GM23248 (cell line): ENCODE measurements at places on chromosomes 11 and 22.
A peak's percentile ranks its signal among the peaks of the same experiment; 100 is the strongest.

GRCh38 chr11:75028724-75029123, 40.0 kb downstream of the NEU3 start:
- no peaks in the 10 kb centered on the region for H3K36me3 ChIP-seq
- H3K27me3 ChIP-seq, result no peaks in the 10 kb centered on the region
- no peak overlapping the region for H3K27ac ChIP-seq
- peaks cover 14% of the 10 kb centered on the region for H3K4me1 ChIP-seq
- no peak for DNase-seq

DNA sequence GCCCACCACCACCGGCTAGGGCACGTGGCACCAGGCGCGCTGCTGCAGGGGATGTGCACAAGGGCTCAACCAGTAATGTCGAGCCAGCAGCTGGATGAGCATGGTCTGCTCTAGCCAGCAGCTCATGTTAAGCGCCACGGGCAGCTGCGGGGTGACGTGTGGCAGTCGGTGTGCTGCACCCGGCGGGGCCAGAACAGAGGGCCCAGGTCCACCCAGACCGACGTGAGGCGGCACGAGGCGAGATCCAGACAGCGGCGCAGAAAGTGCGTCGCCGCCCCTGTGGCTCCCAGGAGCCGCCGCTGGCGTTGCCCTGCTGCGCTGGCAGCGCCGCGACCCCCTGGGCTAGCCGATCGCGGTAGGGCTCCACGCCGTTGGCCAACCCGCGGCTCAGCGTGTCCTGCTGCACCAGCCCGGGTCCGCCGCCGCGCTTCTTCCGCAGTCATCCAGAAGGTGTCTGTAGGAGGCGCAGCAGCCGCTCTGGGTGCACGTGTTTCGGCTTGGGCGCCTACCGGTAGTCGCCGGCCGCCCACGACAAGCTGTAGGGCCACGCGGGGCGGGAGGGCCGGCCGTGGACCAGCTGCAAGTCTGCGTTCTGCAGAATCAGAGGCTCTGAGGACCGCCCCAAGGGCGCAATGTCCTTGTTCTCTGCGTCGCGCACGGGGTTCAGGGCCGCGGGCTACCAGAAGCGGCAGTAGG, 4.6 kb upstream of the GALR3 start:
- peak overlapping the region; percentile 65 for H3K4me3 ChIP-seq
- H3K4me1 ChIP-seq, result 0 out of 2 replicates have a peak, but pooled peaks cover 3% of the 10 kb centered on the region
- no peak overlapping the region for H3K27ac ChIP-seq
- H3K36me3 ChIP-seq, result no peaks in the 10 kb centered on the region

DNA sequence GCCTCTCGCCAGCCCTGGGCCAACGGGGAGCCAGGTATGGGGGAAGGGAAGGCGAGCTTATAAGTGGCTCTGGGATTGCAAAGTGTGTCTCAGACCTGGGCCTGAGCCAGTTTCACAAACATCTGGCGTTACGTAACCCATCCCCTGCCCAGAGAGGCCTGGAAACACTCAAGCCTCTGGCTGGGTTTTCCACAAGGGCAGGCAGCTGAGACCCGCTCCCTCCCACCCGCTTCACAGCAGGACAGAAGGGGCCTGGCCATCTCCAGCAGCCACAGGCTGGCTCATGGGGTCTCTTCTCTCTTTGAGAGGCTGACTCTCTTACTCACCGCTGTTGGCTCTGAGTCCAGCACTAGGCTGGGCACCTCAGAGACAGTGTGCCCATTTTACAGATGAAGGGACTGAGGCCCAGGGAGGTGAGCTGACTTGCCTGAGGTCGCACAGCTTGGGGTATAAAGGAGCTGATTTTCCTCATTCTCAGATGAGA, 44.5 kb downstream of the TRIOBP start:
- no peaks in the 10 kb centered on the region for H3K27me3 ChIP-seq
- peak overlapping the region; percentile 44 for H3K27ac ChIP-seq
- peak; percentile 96 for DNase-seq
- H3K4me3 ChIP-seq, result no peak overlapping the region

DNA sequence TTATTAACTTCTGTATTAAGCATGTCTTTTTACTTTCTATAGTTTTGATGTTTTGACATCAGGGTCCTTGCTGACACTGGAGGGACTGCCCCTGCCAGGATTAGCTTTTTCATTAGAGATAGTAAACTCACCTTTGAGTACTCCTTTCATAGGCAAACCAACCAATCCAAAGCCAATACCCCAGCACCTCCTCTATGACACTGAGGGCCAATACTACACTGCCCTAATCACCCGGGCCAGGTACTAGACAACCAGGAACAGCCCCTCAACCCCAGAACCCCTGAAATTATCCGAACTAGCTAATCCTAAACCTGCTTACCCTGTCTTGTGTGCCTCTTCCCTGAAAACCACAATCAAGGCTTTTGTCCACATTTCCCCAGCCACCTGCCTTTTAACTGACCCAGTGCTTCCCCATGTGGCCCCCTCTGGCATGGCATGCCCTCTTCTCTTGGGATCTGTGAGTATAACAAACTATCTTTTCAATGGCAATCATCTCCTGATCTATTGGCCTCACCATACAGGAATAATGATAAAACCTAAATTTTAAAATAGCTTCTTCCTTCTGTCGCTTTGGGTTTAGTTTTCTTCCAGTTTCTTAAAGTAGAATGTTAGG, 31.2 kb downstream of the RAB6A start:
- peaks cover 24% of the 10 kb centered on the region; the same call in 1 of the 2 replicates for H3K36me3 ChIP-seq
- no peaks in the 10 kb centered on the region for H3K27me3 ChIP-seq
- peaks cover 6% of the 10 kb centered on the region; the same call in 1 of the 2 replicates for H3K4me1 ChIP-seq
- H3K4me3 ChIP-seq, result no peak overlapping the region

DNA sequence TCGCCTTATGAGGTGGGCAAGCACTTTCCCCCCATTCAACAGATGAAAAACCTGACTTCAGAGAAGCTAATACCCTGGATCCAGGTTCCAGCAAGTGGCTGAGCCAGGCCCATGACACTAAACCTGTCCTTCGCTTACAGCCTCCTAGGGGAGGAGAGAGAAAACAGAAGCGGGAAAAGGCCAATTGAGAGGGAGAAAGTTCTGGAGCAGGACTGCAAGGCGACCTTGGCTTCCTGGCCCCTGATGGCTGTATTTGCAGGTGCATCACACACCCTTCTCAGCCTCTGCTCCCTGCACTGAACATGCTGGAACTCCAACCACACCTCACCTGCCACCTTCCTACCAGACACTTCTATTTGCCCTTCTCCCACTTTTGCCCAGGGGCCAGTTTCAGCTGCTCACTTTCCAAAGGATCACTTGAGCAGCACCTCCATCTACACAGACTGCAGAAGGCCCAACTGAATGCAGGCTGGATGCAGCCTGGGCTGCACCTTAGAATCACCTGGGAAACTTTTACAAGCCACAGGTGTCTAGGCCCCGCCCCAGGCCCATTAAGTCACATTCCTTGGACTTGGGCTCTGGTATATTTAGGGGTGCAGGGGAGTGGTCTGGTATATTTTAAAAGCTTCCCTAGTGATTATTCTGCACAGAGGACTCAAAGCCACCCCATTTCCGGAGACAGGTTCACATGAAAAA, 14.3 kb upstream of the ADA2 start:
- no peak overlapping the region for H3K4me3 ChIP-seq
- H3K36me3 ChIP-seq, result no peaks in the 10 kb centered on the region
- H3K4me1 ChIP-seq, result no peaks in the 10 kb centered on the region
- H3K27me3 ChIP-seq, result no peaks in the 10 kb centered on the region; the same call in 1 of the 2 replicates
- DNase-seq, result no peak
